GM23338 (cell line): ENCODE measurements at places on chromosomes 1 and 21. TPM values are rescaled to one million over a fixed set of nuclear protein-coding genes. Genes with fewer than 3 reads are reported as not detected.

Gene CHAF1B
- total RNA-seq = 13.1 and 17.4 TPM in 2 replicates

Gene RPL22
- 145 and 149 TPM in 2 replicates for total RNA-seq

Gene NHLH1
- total RNA-seq = 0.50 and 0.69 TPM in 2 replicates

Gene SERPINC1
- total RNA-seq = not detected in 2 replicates

Gene MRAP
- not detected in 2 replicates for total RNA-seq

GRCh38 chr1:152919071-152919470 is 10.7 kb downstream of the IVL start:
- no peak for DNase-seq

- DNase-seq = no peak
Observed at GRCh38 chr1:109296782-109297181, 10.0 kb downstream of the MYBPHL start.

DNA sequence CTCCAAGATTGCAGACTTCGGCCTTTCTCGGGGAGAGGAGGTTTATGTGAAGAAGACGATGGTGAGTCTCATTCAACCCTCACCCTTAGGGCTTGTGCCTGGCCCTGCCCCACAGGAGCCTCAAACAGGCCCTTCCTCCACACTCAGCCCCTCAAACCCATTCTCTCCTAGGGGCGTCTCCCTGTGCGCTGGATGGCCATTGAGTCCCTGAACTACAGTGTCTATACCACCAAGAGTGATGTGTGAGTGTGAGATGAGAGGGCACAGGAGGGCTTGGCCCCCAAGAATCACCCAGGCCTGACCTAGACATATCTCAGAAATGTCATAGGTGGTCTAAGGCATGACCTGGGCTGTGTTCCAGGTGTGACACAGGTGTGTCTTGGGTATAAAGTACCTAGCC is 18.3 kb upstream of the MPL start:
- no peak for DNase-seq

- no peak for DNase-seq
Observed at GRCh38 chr1:203373991-203374390, 23.1 kb upstream of the FMOD start.

DNA sequence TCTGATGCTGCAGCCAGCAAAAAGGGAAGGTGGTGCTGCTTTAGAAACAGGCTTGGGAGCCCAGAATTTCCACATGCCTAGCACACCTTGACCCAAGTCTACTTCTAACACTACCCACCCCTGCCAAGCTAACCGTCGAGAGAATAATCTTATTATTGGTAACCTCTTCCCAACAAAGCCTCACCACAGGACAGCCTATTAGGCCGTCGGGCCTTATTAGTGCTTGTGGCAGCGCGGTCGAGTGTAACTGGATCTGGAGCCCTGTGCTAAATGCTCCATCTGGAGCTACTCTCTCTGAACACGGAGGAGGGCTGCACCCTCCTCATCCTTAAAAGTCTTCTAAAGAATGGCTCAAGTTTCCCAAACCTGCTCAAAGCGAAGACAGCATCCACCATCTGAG is 165.5 kb upstream of the NFIA start:
- no peak for DNase-seq

GRCh38 chr21:45992301-45993209 is 11.0 kb downstream of the COL6A1 start:
- DNase-seq = no peak
